Pulmonary artery endothelial cell (primary cell): ENCODE measurements at places on chromosomes 2 and 18.
A peak's percentile ranks its signal among the peaks of the same experiment; 100 is the strongest.

DNA sequence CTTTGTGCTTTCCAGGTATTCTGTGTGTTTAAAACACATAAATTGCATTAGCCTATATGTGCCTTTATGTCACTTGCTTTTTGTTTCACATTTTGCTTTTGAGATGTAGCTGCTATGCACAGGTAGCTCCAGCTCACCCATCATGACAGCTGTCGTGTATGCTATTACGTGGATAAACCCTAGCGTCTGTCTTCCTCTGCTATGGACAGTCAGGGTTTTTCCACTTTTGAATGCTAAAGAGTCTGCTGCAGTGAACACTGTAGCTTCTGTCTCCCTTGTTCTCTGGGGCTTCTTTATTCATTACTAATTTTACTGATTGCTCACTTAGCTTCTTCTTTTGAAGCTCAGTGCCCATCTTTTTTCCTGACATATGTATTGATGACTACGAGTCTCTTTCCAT is 24.7 kb upstream of the MBP start:
- no peak for DNase-seq

DNA sequence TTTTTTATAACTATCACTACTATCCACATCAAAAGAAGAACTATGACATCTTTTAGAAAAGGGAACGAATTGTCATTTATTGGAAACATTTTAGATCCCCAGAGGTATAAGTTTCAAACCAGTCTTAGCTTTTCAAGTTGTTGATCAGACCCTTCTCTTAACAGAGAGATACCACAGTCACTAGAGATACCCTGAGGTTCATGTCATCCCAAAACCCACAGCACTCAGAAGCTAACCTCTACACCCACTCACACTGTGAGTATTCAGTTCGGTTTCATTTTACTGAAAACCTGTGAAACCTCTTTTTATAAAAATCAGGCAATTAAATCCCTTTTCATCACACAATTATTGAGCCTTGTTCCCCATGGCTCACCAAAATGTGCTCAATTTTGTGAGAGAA is 156.2 kb downstream of the DTNA start:
- no peak for DNase-seq

GRCh38 chr2:213202011-213202410 is 50.6 kb upstream of the IKZF2 start:
- DNase-seq, result no peak

DNA sequence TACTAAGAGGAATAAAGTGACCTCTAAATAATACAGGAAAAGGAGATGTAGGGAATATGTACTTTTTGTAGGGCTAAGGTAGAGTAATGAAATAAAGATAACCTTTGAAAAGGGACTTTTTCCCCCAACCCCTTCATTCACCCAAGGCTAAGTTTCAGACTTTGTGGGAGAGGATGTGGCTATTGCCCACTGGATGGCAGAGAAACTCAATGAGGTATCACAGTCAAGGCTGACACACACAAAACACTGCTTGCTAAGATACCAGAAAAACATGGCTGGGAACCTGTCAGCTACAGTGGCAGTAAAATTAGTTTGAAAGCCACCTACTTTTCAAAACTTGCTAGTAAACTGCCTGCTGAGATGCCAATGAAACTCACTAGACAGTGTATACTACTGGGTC is 158.8 kb upstream of the WDSUB1 start:
- DNase-seq, result no peak

DNA sequence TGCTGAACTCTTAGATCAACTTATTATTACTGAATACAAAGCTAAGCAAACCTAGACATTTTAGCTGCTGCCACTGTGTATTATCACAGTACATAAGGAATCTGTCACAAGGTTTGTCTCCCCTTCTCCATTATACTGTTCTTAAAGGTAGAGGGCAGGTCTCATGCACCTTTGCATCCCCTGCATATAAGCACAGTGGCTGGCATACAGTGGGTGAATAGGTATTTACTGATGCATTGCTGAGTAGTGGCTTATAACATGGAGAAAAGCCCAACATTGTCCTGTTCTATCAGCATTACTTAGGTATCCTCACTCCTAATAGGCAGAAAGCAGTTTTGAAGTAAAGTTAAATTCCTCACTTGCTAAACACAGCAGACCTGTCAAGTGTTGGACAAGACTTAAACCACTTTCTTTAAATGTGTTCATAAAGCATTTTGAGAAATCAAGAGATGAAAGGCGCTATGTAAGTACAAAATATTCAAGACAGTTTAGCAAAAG is 43.6 kb downstream of the SF3B1 start:
- no peak for DNase-seq

GRCh38 chr2:88057437-88057844 is 1.9 kb upstream of the KRCC1 start:
- DNase-seq, result no peak

DNA sequence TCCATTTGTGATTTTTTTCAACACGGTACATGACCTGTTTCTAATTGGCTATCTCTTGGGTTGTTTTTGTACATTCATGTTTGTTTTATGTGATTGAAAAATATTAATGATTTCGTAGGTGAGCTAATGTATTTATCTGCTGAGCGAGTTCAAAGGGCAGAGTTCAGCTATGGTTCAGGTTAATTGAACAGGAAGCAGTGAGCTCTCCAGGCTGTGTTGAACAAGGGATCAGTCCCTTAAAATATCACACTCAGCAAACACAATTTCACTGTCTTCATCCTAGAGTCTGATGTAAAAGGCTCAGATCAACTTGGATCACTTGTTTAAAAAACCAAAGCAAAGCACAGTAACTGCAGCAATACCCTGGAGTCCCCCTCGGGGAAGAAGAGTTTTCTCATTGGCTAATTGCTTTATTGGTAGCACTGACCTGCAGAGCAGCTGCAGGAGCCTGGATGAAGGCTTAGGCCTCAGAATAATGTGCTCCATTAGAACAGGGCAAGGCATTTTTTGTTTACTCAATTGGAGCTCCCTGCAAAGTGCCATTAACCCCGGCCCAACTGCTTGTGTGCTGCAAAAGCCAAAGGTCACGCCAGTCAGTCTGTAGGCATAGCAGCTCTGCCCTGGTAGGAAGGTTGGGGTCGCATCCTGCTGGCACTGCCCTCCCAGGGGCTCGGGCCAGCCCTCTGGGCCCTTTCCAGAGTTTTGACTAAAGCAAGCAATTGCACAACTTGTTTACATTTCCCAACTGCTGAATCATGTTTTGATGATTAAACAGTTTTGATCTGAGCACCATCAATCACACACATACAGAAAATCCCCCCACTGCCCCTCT is 10.5 kb downstream of the ONECUT2 start:
- no peak for DNase-seq

DNA sequence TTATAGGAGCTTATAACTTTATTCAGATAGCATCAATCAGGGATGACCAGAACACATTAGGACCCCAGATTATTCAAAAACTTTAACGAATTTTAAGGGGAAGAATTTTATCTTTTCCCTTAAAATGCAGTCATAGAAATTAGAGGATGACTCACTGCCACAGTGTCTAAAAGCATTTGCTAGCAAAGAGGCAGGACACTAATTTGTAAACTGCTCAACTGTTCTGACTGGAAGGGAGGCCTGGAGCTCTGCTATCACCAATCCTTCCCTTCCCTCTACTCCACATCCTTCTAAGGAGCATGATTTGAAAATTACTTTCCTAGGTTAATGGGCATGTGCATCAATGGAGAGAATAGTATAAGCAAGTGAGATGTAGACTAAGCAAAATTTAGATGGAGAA is 40.5 kb downstream of the PREPL start:
- DNase-seq, result no peak

GRCh38 chr18:6595666-6596065 is 133.8 kb upstream of the ARHGAP28 start:
- DNase-seq, result no peak

DNA sequence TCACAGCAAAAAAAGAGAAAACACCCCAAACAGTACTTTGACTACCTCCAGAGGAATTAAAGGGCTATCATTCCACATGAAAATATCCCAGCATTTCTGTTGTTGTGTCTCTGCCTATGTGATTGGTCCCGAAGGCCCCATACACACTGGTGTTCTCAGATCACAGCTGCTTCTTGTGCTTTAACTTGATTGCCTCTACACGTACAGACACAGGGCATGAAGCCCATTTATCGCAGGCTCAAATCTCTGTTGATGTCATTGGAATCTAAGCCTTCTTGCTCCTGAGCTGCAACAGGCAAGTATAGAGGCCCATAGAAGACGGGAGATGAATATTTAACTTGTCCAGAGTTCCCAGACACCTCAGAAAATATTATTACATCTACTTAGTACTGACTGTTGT is 405.2 kb downstream of the NCKAP5 start:
- DNase-seq, result no peak

- no peak for DNase-seq
Observed at GRCh38 chr2:96145036-96145847, at the start of gene DUSP2. Gene DUSP2 (minus strand): TSS chr2:96145440. CDS start chr2:96145354, 86 bp downstream.

GRCh38 chr2:180016937-180017336 is 9.8 kb upstream of the CWC22 start:
- DNase-seq, result no peak

DNA sequence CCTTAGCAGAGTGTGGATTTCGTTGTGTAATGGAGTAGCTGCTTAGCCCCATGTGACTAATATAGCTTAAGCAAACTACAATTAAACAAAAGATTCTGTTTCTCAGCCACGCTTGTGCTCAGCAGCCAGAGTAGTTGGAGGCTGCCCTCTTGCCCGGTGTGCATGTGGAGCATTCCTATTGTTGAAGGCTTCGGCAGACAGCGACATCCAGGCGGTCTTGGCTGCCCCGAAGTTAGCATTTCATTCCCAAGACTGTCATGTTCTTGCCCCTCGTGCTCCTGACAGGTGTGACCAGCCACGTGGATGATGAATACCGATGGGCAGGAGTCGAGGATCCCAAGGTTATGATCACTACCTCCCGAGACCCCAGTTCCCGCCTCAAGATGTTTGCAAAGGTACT is 2.4 kb downstream of the IMP4 start:
- no peak for DNase-seq

- no peak for DNase-seq
Observed at GRCh38 chr18:77572537-77572936, 322.9 kb downstream of the GALR1 start.

DNA sequence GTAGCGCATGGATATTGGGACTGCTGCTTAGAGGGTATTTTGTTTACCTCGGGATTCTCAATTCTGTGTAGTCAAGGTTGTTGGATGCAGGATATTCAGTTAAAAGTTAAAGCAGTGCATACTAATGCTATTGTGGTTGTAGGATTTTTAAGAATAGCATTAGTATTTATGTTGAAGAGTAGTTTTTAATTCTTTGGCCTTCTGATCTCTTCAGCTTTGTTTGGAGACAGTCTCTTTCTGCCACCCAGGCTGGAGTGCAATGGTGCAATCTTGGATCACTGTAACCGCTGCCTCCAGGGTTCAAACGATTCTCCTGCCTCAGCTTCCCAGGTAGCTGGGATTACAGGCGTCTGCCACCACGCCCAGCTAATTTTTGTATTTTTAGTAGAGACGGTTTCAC is 1.5 kb downstream of the RHBDD1 start:
- no peak for DNase-seq

DNA sequence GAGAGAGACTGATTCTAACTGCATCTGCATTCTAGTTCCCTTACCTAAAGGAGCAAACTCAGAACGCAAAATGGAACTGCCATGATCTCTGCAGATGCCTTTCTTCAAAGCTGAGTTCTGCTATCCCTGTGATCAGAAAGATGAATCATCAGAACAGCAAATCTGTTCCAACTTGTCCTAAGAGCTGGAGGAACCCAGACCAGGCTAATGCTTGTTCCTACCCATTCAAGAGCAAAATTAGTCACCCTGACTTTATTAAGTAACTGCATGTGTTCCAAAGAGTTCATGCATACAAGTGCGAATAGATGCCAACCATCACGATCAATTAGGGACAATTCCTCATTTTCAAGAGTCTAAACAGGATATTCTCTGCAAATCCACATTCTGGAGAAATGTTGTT is 46.5 kb downstream of the MBP start:
- no peak for DNase-seq

DNA sequence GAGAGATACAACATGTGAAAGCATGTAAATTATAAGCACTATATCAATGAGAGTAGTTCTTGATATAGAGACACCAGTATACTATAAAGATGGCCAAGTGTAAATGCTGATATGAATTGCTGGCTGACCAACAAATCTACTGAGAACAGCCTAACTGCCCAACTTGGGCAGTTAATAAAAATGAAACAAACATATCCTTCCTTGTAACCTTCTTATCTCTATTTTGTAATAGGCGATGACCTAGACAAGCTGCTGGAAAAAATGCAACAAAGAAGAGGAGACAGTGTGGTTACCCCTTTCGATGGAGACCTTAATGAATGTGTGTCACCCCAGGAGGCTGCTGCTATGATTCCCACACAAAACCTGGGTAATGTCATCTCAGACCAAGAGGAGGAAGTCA is 148.7 kb downstream of the ESCO1 start:
- no peak for DNase-seq

- no peak for DNase-seq
Observed at GRCh38 chr2:226050822-226051221, 651.3 kb downstream of the NYAP2 start.

GRCh38 chr18:390741-391478 is 109.6 kb downstream of the COLEC12 start:
- no peak for DNase-seq

DNA sequence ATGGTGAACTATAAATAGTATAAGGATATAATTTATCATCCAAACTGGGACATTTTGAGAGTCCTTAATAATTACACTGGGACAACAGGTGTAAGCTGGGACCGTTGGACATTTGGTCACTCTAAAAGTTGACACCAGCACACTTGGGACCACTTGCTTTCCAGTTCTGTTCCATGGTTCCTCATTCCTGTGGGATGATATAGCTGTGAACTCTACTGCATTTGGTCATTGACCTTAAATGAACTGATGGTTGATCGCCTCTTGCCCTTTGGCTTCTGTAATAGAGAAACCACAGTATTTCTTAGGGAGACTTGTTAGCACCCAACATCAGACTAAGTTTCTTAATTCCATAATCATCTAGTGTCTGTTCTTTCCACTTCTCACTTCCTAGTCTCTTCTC is 46.7 kb downstream of the EML6 start:
- DNase-seq, result no peak

DNA sequence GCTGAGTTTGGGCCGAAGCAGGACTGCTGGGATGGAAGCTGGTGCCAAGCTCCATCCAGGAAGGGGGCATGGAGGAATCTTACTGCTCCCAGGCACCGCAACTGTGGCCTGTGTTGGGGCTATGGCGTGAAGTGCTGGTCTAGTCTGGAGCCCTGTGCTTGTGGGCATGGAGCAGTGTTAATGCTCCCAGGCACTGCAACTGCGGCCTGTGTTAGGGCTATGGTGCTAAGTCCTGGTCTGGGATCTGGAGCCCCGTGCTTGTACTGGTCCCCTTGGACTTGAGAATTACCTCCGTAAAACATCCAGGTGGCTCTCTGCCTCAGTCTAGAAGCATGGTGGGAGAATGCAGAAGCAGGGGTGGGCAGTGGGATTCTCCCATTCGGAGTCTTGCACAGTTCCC is 1379.4 kb upstream of the ACVR2A start:
- no peak for DNase-seq

GRCh38 chr2:127107622-127107999 is 657 bp upstream of the BIN1 start:
- DNase-seq, result no peak

GRCh38 chr2:14909795-14910194 is 277.3 kb downstream of the LRATD1 start:
- no peak for DNase-seq

- peak; percentile 29 for DNase-seq
Observed at GRCh38 chr18:36095936-36096519, 28.7 kb upstream of the RPRD1A start.

- no peak for DNase-seq
Observed at GRCh38 chr2:44934983-44935728, 6.3 kb upstream of the SIX3 start.
